ENCODE measurements at places on chromosomes 4 and X.

DNA sequence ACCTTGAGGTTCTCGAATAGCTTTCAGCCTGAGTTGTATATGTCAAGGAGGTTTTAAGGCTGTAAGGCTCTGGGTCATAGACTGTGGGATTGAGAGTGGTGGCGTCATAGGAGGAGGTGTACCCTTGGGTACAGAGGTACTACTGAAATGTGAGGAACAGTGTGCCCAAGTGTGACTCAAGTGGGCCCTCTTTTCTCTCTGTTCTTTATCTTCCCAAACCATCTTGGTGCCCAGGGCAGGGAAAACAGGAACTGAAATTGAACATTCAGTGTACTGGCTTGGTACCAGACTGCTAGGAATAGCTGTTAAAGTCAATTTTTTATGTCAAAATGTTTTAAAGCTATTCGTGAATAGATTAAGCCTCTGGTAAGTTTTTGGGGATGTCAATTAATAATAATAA is 136.2 kb upstream of the RPS6KA3 start:
- no peak for DNase-seq

DNA sequence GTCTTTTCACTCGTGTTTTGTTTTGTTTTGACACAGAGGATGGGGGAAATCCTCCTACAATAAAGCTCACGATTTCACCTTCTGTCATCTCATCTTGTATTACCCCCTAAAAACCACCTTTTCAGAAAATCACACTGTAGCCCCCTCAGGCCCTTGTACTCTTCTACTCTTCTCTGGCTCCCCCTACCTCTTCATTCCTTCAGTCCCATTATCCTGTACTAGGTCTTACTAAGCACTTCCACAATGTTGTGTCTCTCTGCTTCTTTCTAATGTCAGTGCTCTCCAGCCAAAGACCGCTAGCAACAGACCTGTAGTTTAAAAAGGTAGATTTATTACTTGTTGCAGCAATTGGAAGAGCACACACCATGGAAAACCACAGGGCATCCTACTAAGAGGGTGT is 30.0 kb upstream of the RNF128 start:
- DNase-seq = no peak

- DNase-seq = no peak
These were observed 66.4 kb downstream of the STAP1 start for GRCh38 chr4:67624939-67625338.

- no peak for DNase-seq
These were observed 166.0 kb downstream of the ANTXR2 start for GRCh38 chr4:79907001-79907400.

- DNase-seq = no peak
These were observed 56.9 kb upstream of the TMEM33 start for GRCh38 chr4:41878170-41878969.

- no peak for DNase-seq
These were observed 10.5 kb downstream of the SLC34A2 start for GRCh38 chr4:25666031-25666630.

DNA sequence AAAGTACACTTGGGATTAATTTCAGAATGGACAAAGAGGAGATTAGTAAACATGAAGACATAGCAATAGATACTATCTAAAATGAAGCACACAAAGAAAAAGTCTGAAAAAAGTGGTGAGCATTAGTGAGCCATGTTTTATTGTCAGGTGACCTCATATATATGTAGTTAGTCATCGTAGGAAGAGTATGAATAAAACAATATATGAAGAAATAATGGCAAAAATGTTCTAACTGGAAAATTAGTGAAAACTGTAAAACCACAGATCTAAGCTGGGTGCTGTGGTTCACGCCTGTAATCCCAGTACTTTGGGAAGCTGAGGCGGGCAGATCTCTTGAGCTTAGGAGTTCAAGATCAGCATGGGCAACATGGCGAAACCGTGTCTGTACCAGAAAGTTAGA is 67.9 kb downstream of the RBPJ start:
- no peak for DNase-seq

DNA sequence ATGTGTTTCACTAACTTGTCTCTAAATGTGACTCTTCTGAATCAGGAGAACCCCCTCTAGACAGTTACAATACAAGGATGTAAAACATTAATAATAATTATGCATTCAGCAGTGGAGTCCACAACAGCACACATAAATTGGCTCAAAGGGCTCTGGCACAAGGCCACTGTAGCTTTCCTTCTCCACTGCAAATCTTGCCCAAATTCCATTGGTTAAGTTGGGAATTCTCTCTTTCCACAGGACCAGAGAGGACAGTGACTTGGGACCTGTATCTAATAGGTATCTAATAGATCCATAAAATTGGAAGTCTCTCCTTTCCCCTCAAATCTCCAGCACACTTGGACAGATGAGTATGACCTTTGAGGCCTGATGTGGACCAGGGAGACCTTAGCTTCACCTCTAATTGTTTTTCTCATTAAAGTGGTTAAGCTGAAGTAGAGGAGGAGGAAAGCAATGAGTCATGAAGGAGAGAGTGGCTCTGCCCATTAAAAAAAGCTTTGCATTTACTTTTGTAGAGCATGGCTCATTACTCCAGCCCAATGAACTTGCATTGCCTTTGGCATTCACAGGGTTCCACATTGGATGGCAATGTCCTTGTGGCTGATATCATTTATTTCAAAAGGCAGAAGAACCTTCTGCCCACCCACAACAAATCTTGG is 72.3 kb upstream of the SH3RF1 start:
- no peak for DNase-seq

GRCh38 chrX:69556060-69557011 is 52.2 kb downstream of the NALF2 start:
- DNase-seq = peak; percentile 95

- DNase-seq = peak; percentile 61
These were observed 394.4 kb upstream of the ADGRL3 start for GRCh38 chr4:60805500-60806313.

GRCh38 chrX:97474933-97475332 is 591.2 kb downstream of the RPA4 start:
- DNase-seq = no peak

DNA sequence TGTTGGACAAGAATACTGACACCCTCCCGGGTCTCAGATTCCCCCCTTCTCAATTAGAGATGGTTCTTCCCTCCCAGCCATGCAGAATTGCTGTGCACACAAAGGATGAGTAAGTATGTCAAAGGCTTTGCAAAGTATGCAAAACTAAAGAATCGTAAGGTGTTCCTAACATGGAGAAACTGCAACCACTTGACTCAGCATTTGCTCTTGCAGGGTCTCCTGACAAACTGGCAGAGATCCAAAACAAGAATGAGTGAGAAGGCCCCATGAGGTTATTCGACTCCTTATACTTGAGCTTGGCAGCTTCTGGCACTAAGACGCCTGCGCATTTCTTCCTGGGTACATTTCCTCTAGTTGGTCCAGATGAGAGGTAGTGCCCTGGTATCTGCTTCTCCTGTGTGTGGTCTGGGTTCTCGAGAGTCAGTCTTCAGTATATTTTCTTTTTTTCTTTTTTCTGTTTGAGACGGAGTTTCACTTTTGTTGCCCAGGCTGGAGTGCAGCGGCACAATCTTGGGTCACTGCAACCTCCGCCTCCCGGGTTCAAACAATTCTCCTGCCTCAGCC is 8.2 kb downstream of the FAM184B start:
- no peak for DNase-seq

DNA sequence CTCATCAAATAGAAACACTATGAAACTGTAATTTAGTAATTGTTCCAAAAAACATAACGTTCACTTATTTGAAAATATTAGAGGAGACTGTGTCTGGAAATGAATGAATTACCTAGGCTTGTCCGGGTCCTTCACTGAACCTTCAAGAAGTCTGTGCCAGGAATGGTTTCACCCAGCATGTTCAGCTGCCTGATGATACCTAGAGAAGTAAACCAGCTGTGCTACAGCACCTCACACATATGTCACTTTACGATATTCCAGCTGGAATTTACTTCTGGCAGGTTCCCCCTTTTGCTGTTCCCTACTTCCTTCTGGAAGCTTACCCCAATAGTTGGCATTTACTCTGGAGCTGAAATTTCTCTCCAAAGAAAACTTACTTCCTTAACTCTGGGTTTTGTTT is 906.5 kb downstream of the FAT4 start:
- DNase-seq = no peak

DNA sequence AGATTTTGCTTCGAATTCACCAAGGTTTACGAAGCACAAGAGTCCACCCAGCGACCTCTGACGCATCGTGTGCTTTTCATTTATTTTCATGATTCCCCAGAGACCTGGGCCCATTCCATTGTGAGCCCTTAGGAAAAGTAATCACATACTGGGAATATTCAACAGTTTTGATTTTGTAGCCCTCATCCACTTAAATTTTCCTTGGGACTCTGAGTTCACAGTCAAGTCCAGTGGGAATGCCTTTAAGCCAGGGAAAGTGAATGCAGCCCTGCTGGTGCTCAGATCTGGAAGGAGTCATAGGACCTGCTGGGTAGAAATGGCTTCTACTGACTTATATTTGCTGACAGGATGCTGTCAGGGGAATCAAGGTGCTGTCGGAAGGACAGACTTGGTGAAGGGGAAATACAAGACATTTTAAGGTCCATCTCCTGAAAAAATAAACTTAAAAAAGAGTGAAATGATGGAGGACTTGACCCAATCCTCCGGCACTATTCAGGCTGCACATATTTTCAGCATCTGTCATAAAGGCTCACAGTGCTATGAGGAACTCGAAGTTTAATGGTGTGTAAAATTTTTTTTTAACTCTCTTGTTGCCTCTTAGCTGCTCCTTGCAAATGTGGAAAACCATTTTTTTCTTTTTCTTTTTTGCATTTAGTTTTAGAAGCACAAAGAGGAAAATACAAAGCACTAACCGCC is 204.9 kb downstream of the MID1 start:
- peak; percentile 14 for DNase-seq

GRCh38 chr4:5998333-5998936 is 19.8 kb downstream of the C4orf50 start:
- DNase-seq = peak; percentile 66

- peak; percentile 25 for DNase-seq
These were observed 4.7 kb downstream of the LIMCH1 start for GRCh38 chr4:41542526-41543275.

- peak; percentile 96 for DNase-seq
These were observed at the start of gene MRFAP1 for GRCh38 chr4:6640292-6641163. MRFAP1 (plus strand) TSS chr4:6640685; CDS start chr4:6640863, 178 bp downstream.

GRCh38 chr4:188434643-188435042 is 295.4 kb downstream of the TRIML1 start:
- no peak for DNase-seq

- no peak for DNase-seq
These were observed 6.2 kb downstream of the CLCN3 start for GRCh38 chr4:169626331-169627282.

- DNase-seq = peak; percentile 91
These were observed 20.5 kb downstream of the ARSJ start for GRCh38 chr4:113958766-113959538.

DNA sequence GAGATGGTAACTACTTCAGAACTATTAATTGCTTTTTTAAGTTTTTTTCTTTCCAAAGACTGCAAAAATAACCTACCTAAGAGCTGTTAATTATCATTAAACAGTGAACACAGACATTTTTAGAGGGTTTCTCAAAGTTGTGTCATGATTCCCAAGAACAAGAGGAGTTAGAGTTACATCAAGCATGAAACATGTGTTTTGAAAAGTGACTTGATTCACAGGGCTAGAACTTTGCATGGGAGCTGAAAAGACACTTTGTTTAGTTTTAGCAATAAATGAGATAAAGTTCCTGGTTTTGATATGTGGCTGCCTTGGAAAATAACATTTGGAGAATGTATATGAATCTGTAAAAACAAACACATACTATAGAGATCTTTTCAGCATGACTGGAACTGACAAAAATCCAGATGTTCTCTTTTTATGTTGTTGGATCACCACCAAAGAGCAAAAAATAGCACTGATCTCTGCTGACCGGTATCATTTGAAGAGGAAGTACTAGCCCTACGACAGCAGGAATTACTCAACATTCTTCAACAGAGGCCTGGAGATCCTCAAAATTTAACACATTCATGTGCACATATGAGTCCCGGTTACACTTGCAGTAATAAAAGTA is 173.0 kb upstream of the PCDH18 start:
- peak; percentile 97 for DNase-seq

DNA sequence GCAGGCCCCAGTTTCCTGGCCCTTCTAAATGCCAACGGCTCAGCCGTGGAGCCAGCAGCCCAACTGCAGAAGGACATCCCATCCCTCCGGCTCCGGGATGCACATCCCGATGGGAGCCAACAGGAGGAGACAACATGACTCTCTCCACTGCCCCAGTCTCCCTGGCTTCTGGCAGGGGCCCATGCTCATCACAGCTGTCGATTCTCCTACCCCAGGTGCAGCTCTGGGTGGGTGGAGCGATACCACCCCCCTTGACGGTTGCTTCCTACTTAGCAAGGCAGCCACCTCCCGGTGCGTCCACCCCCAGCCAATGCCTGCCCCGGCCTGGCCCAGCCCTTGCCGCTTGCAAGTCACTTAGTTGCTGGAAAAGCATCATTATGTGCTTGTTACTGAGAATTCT is 19.5 kb downstream of the ZNF275 start:
- no peak for DNase-seq

- DNase-seq = no peak
These were observed 40.2 kb upstream of the HS3ST1 start for GRCh38 chr4:11468901-11469300.

- DNase-seq = no peak
These were observed 593.8 kb downstream of the SPRY1 start for GRCh38 chr4:123990310-123990870.

- DNase-seq = no peak
These were observed 43.1 kb upstream of the MTM1 start for GRCh38 chrX:150525061-150525919.

DNA sequence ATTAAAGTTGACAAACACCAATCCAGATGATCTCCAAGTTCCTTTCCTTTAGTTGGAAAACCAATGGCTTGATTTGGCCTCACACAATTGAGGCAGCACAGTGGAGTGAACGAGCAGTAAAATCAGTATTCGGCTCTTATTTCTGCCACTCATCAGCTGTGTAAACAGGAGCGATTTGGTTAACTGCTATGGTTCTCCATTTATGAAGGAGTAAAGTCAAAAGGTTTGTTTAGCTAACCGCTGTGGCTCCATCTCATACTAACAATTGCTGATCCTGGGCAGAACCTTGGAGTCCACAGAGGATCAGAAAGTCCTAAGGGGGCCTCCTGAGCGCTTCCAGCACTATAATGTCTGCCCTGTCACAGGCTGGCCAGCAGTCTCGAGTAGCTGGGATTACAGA is 54.5 kb upstream of the EXOC1L start:
- no peak for DNase-seq

- DNase-seq = no peak
These were observed 14.1 kb downstream of the ACSL1 start for GRCh38 chr4:184811526-184812198.

- DNase-seq = no peak
These were observed 335.8 kb upstream of the F9 start for GRCh38 chrX:139194571-139195280.

- peak; percentile 74 for DNase-seq
These were observed 91.7 kb upstream of the CXorf66 start for GRCh38 chrX:140057001-140057411.
